Mesothelial cell of epicardium (in vitro differentiated cells): ENCODE measurements at places on chromosomes 1 and 21. TPM values are rescaled to one million over a fixed set of nuclear protein-coding genes. Genes with fewer than 3 reads are reported as not detected.

The KRTAP7-1 gene
- not detected in 3 replicates for total RNA-seq

- no peak for DNase-seq
Observed at GRCh38 chr1:3504822-3505153, 50.3 kb downstream of the ARHGEF16 start.

The TSPAN2 gene
- total RNA-seq: 12.1 to 14.2 TPM (median 12.2 TPM) in 3 replicates

GRCh38 chr1:221139991-221140390 lies 260.7 kb downstream of the HLX start:
- no peak for DNase-seq

The OR2T35 gene
- total RNA-seq: not detected in 3 replicates

GRCh38 chr1:103525114-103525606 lies 339 bp upstream of the RNPC3 start:
- DNase-seq: no peak

DNA sequence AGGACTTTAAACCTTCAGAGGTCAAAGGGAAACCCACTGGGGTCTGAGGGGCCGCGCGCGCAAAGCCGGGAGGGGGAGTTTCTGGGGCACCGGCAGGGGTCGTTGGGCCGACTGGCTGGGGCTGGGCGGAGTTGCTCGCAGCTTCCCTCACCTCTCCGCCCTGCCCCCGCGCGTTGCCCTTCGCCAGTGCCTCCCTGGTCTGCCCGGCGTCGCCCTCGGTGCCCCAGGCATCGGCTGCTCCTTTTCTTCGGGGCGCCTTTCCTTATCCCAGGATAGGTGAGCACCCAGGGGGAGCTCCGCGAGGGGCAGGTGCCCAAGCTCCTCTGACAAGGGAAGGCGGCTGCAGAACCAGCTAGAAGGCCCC lies 390 bp upstream of the NGF start:
- DNase-seq: peak; percentile 47
